ENCODE measurements at places on chromosomes 11 and 22.

DNA sequence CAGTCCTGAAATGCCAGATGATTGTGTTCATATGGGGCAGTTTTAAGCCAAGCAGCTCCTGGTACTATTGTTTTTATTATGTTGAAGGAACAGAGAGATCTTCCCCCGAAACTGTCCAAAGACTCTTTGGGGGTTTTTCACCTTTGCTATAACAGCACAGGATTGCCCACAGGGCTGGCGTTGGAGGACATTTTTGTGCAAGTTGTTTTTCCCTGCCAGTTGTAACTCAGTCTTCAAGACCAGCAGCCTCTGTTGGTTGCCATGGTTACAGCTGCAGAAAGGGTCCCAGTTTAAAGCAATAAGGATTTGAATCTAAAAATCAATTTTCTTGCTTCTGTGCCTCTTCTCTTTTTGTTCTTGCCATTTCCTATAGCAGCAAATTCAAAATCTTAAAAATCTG is 45.4 kb upstream of the YWHAH start:
- no peak for DNase-seq

- no peak for DNase-seq
Measured at GRCh38 chr11:123509737-123510578, 79.9 kb downstream of the GRAMD1B start.

DNA sequence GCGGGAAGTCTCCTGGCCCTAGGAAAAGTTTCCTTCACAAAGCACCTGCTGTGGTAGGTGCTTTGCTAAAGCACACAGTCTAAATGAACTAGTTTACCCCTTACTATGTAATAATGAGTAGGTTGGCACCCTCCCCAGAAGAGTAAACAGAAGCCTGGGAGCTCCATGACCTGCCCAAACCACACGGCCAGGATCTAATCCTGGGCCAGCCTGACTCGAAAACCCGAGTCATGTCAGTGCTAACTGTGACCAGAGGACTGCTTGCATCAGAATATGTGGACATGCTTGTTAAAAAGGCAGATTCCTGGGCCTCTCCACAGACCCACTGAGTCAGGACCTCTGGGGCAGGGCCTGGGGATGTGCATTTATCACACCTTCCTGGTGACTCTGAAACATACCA is 67.7 kb downstream of the PANX1 start:
- no peak for DNase-seq

DNA sequence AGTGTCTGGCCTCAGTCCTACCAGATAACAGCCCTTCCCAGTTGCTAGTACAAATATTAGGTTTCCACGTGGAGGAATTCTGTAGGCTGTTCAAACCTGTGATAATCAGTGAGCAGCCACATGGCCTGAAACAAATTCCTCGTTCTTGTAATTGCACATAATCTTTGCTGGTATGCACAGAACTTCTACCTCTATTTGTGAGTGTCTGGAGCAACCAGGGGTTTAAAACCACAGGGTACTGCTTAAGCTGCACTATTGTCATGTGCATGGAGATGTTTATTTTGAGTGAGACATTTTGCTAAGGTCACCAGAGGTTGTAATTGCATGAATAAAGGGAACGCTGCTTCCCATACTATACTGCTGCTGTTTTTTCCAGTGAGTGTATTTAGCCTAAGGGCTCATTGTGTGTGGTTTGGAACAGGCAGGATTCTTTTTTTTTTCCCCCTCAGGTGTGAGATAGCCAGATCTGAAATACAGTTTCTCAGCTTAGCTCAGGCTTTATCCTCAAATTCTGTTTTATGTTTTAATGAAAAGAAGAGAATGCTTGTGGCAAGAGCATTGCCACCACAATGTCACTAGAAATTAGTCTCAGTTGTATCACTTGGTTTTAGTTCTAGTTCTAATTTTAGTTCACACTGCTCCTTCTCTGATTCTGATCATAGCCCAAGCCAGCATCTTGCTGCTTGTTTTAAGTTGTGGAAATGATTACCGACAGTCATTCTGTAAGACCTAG is 60.5 kb downstream of the CYB5R2 start:
- DNase-seq = no peak

GRCh38 chr22:21932347-21932746 is 20.3 kb downstream of the PPM1F start:
- DNase-seq = no peak

DNA sequence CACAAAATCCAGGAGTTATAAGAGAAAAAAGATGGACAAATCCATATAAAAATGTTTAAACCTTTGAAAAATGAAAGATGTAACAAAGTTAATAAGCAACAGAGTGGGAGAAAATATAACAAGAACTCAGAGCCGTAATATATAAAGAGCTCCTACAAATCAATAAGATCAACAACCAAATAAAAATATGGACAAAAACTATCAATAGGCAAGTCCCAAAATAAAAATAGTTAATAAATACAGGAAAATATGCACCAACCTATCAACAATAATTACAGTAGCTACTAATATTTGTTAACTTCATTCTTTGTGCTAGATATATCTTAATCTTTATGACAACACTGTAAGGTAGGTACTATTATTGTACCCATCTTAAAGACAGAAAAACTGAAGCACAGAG is 2.8 kb downstream of the CARD10 start:
- no peak for DNase-seq

- no peak for DNase-seq
Measured at GRCh38 chr11:72358466-72359405, 75.6 kb downstream of the CLPB start.

- DNase-seq = no peak
Measured at GRCh38 chr11:60929764-60930163, 5.5 kb downstream of the TMEM132A start.

GRCh38 chr11:1884303-1884700 is 7.4 kb downstream of the PRR33 start:
- no peak for DNase-seq

DNA sequence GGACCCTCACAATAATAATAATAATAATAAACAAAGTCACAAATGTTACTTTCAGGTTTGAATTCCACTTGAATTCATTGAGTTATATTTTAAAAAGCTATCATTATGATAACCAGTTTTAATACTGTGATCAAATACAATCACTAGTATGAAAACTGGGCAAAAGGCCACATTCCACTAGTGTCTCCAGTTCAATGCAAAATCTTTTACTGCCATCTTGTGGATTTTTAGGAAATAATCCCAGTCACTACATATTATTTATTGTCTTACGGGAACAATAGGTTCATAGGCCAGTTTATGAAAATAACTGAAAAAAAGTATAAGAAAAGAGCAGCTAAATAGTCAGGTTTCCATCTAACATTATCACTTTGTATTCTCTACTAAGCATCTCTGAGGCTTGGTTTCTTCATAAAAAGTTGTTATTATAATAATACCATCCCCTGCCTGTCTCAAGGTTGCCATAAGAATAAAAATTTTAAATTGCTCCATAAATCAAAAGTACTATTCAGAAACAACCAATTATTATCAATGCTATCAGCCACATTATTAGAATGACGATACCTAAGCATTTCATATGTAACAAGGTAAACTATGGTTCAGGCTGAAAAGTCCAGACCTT is 533.9 kb upstream of the CCDC90B start:
- peak; percentile 36 for DNase-seq

- DNase-seq = no peak
Measured at GRCh38 chr11:105937738-105938137, 84.3 kb downstream of the MSANTD4 start.

DNA sequence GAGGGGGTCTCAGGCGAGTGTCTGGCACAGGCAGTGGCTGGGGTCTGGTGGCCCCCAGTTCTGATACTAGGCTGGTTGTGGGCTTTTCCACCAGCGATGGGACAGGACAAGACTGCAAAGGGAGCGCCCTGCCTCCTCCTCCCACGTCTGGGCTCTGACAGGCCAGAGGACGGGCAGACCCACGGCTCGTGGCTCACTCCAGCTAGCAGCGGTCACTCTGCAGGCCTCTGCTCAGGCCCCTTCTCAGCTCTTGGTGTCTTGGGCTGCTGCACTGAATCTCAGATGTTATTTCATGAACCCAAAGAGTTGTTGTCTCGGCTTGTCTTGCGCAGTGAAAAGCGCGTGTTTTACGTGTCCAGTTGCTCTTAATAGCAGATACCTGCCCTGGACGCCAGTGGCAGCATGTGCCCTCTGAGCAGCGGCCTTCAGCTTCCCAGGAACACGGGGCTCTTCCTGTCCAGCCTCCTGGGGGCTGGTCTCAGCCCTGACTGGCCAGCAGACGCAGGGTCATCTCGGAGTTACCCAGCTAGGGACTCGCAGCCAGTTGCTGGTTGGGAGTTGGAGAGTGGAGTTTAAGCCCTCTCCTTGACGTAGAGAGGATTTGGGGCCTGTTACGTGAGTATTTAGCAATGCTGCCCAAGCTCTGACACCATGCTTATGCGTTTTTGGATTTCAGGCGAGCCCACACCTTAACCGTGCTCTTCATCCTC is 9.6 kb downstream of the PTDSS2 start:
- no peak for DNase-seq

DNA sequence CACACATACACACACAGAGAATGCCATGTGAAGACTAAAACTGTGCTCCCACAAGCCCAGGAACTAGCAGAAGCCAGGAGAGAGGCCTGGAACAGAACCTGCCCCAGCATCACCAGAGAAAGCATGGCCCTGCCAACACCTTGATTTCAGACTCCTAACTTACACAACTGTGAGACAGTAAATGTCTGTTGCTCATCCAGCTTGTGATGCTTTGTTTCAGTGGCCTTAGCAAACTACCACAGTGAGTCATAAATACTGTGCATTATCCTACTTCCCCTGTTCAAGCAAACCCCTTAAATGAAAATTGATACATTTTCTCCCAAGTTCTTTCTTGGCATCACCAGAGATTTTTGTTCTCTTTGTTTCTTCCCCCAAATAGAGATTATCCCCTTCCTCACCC is 1539.4 kb upstream of the TENM4 start:
- DNase-seq = no peak

GRCh38 chr11:10856689-10857458 is 979 bp downstream of the ZBED5 start:
- peak; percentile 23 for DNase-seq

- no peak for DNase-seq
Measured at GRCh38 chr11:50278756-50279155, 246.1 kb downstream of the OR4C45 start.

GRCh38 chr11:131802440-131803115 is 432.2 kb downstream of the NTM start:
- DNase-seq = no peak

GRCh38 chr22:39254122-39254521 is 9.3 kb upstream of the PDGFB start:
- no peak for DNase-seq

- no peak for DNase-seq
Measured at GRCh38 chr11:94150056-94150455, 21.4 kb downstream of the PANX1 start.

DNA sequence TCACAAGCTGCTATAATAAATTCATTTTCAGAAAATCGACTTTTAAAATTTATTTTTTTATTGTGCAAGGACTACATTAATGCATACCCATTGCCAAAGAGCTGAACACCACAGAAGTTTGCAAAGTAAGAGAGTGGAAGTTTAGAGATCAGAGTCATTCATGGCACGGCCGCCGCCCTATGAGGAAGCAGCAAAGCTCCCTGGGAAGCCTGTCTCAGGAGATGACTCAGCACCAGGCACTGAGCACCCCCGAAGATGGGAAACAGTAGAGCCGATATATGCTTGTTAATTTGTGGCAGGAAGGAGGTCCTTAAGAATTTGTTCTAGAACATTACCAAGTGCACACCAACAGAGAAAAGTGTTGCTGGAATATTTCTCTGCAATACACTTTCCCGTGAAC is 693.7 kb downstream of the OPCML start:
- DNase-seq = no peak

All from B cell (primary cell).